ENCODE measurements at places on chromosomes 5 and 9.

DNA sequence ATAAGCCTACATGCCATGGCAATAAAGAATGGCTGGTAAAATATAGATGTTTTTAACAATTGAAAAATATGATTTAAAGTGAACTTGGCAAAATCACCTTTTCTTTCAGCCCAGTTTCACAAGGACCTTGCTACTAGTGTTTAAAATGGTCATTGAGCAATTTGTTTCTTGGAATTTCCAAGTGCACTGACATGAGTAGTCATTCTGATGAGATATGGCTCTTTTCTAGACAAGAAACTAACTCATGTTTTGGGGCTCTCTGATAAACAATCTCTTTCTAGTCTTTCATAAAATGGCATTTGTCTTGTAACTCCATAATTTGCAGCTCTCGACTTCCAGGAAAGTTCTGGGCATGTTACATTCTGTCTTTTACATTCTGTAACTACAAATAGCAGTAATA is 176.8 kb downstream of the NR2F1-AS1 start:
- DNase-seq = no peak

DNA sequence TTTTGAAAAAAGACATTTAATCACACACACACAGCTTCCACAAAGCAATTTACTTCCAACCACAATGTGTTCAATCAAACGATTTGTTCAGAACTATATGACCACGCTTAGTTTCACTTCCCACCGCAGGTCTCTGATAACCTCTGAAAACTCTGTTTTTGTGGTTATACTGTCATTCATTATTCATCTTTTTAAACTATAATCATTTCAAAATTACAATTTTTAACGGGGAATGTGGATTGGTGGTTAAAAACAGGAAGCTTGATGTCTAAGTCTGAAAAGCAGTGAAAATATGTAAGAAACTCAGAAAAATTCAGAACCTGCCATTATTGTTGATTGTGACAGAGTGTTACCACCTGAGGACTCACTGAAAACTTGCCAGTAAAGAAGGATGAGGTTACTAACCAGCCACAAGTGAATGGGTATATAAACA is 12.7 kb upstream of the TMEM174 start:
- peak; percentile 43 for DNase-seq

- no peak for DNase-seq
These were observed 86.0 kb downstream of the ANKRD55 start for GRCh38 chr5:56147106-56147505.

- DNase-seq = no peak
These were observed 267.5 kb downstream of the NR3C1 start for GRCh38 chr5:143135832-143136551.

DNA sequence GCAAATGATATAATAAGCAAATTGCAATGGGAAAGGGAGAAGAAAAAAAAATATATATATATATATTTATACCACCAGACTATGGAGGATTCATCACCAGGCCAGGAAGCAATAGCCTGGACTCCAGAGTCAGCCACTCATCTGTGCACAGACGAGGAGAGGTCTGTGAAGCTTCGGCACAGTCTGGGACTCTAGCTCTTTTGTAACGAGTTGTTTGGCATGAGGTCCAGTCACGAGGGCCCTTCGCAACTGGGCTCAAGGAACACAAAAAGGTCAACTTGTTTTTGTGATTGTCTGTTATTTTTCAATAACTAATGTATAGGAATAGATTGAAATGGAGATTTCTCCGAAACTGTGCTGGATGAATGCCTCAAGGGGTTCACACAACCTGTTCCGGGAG is 14.7 kb upstream of the FGF1 start:
- DNase-seq = no peak

- peak; percentile 50 for DNase-seq
These were observed 6.1 kb upstream of the AP3B1 start for GRCh38 chr5:78300464-78301045.

DNA sequence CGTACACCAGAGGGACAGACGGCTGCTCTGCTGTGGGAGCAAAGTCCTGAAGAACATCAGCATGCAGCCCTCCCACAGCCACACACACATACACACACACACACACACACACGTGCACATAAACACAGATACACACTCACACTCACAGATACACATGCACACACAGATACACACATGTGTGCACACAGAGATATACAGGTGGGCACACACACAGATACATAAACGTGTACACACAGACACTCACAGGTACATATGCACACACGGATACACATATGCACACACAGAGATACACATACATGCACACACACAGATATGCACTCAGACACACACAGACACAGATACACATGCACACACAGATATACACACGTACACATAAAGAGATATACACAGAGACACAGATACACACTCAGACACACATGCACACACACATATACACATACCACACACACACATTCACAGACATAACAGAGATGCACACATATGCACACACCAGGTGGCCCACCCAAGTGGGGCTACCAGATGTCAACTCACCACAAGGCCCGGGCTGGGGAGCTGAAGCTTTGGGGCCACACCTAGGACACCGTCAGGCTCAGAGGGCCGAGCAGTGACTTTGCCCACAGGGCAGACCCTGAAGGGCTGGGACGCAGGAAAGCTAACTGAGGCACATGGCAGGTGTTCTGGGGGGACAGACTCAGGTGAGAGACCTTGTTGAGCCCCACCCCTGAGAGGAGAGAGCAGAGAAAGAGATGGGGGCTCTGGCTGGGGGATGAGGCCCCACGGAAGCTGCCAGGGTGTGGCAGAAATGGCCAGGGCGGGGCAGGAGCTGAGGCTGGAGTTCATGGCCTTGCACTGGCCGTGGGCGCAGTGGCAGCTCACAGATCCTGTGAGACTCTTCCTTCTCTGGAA is 148.6 kb upstream of the PPP1R26 start:
- no peak for DNase-seq

DNA sequence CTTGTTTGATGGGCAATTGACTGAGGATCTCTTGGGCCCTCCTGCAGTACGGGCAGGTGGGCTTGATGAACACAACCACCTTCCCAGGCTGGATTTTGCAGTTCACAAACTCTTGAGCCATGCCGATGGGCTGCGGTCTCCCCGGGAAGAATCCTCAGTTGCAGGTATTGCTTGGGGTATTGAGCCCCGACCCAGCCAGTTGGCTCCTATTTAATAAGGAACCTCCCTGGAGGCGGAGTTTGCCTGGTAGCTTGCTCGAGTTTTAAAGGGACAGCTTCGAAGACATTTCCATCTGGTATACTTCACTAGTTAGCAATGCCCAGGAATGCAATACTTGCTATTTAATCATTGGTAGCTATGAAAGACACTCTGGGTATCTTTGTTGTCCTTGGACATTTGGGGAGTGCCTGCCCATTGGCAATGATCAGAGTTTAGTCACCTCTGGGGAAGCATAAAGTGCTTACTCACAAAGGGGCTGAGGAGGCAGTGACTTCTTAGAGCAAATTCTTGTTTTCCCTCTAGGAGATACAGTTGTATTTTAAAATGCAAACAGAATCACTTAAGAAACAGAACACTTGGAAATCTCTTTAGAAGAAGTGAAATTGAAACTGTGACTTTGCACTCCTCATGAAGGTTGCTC is at the start of gene GLRX:
GLRX (minus strand) TSS at position 185 of the 640 bp plus-strand sequence; CDS start at position 121, 64 bp downstream.
- DNase-seq = peak; percentile 93
